ENCODE measurements at places on chromosomes 4 and X.

DNA sequence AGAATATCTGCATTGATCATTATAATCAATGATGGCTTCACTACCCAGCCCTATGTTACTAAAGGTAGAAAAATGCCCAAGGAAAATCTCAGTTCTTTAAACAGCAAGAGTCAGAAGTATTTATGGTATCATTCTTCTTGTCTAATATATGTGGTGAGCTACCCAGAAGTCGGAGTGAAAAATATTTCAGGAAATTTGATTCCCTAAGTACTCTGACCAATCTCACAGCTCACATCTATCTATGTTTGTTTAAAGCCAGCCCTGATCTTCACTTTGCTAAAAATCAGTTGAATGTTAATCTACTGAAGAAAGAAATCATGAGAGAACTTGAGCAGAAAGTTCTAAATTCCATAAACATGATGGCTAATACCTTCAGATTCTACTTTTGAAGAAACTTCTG lies 522.9 kb upstream of the SLIT2 start:
- DNase-seq, result no peak

GRCh38 chr4:186348433-186348832 lies 82.4 kb downstream of the F11 start:
- no peak for DNase-seq

GRCh38 chr4:147794787-147795413 lies 63.0 kb downstream of the ARHGAP10 start:
- no peak for DNase-seq

- DNase-seq, result no peak
Observed at GRCh38 chr4:113943863-113944262, 35.6 kb downstream of the ARSJ start.

GRCh38 chrX:150348365-150348764 lies 14.8 kb upstream of the MAMLD1 start:
- no peak for DNase-seq

Measured in stimulated activated CD8-positive, alpha-beta memory T cell treated with anti-CD3 and anti-CD28 coated beads, Interleukin-7, amount 100 ng/mL, for 24 hours (primary cell).